ENCODE measurements at places on chromosomes 13 and 19.

DNA sequence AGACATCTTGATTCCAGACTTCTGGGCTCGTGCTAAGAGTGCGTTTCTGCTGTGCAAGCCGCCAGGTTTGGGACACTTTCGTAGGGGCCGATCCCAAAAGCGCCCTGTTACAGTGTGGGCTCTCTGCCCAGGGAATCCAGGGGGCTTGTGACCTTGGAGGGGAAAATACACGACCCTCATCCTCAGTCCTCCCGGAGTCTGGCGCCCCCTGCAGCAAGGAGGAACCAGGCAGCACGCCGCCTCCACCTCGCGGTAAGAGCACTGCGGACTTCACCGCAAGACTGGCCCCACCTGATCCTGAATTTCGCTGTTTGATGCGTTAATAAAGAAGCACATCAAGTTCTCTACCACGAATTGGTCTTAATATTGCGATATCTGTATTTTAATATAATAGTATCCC is 5.2 kb downstream of the POLRMT start:
- no peak for DNase-seq

DNA sequence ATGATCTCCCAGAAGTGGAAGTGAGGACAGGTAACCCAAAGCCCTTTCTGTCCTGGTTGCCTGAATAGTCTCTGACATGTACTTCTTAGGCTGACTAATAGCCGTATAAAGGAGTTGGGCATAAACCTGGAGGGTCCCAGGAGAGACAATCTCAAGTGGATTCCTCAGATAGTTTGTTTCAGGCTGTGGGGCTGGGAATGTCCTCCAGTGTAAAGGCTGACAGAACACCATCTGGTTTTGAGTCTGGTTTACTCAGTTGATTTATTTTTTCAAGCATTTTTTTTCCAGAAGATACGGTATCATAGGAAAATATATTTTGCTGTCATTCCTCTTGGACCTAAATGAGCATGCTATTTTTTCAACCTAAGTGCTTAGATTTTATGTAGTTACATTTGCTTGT is 15.2 kb downstream of the HTR2A start:
- no peak for DNase-seq

DNA sequence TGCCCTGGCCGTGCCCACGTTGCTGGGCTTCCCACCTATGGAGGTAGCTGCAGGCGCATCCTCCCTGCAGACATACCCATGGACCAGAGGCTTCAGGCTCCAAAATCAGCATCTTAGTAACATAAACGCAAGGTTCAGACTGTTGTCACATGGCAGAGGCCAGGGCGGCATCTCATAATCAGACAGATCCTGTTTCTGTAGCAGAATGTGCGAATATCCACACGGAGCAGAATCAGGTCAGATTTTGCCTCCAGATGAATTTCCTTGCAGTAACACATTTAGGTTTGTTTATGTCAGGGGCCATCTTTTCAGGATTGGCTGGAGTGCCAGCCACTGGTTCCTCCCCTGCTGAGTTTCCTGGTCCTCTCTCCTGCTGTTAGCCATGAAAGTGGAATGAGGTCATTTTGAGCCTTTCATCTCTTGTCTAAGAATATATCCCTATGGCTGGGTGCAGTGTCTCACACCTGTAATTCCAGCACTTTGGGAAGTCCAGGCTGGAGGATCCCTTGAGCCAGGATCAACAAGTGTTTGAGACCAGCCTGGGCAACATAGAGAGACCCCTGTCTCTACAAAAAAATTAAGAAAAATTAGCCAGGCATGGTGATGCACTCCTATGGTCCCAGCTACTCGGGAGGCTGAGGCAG is 20.5 kb downstream of the SMARCA4 start:
- DNase-seq = no peak

- no peak for DNase-seq
Measured at GRCh38 chr13:102556806-102557205, 40.0 kb upstream of the TPP2 start.

DNA sequence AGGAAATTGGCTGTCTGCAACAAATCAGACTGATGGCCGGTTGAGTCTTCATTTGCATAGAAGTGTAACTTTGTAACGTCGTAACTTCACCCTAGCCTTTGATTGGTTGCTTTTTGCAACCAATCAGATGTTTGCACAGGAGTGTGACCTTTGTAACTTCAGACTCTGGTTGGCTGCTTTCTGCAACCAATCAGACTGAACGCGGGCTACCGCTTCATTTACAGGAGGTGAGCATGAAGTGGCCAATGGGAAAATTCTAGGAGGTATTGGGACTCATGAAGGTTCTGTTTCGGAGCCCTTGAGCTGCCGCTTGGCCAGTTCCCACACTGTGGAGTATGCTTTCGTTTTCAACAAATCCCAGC is 441 bp upstream of the ZNF559 start:
- no peak for DNase-seq

DNA sequence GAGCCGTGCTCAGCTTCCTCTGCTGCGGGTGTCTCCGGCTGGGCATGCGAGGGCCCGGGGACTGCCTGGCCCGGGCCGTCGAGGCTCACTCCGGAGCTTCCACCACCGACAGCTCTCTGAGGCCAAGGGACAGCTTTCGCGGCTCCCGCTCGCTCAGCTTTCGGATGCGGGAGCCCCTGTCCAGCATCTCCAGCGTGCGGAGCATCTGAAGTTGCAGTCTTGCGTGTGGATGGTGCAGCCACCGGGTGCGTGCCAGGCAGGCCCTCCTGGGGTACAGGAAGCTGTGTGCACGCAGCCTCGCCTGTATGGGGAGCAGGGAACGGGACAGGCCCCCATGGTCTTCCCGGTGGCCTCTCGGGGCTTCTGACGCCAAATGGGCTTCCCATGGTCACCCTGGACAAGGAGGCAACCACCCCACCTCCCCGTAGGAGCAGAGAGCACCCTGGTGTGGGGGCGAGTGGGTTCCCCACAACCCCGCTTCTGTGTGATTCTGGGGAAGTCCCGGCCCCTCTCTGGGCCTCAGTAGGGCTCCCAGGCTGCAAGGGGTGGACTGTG is 1.2 kb downstream of the S1PR4 start:
- DNase-seq = no peak

DNA sequence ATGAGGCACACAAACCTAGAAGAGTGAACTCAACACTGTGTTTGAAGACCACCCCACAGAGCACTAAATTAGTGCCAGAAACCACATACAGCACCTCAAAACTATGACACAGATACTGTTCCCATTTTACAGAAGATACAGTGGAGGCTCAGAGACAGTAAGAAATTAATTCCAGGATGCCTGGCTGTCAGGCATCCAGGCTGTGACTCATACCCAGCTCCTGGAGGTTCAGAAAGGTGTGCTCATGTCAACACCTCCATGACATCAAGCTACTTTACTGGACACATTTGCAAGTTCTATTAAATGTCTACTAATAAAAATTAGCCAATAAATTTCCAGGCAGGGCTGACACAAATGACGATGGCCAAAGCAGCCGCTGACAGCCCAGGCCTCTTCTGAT is 176.3 kb downstream of the ABCC4 start:
- DNase-seq = no peak

GRCh38 chr19:31492050-31492449 is 142.8 kb upstream of the TSHZ3 start:
- DNase-seq = no peak

DNA sequence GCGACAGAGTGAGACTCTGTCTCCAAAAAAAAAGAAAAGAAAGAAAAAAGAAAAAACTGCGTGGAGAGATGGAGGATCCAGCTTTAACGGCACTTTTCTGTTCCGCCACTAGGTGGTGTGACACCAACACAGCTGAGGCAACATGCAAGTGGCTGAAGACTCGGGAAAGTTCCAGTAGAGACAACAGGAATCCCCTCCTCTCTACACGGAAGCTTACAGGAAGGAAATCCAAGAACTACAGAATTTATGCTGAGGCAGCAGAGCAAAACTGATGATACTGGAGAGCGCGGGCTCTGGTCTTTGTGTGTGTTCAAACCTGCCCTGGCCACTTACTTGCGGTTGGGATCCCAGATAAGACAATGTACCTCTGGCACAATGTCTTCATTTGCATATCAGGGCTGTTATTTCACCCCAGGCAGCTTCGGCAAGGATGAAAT is 9.9 kb downstream of the RANBP3 start:
- no peak for DNase-seq

DNA sequence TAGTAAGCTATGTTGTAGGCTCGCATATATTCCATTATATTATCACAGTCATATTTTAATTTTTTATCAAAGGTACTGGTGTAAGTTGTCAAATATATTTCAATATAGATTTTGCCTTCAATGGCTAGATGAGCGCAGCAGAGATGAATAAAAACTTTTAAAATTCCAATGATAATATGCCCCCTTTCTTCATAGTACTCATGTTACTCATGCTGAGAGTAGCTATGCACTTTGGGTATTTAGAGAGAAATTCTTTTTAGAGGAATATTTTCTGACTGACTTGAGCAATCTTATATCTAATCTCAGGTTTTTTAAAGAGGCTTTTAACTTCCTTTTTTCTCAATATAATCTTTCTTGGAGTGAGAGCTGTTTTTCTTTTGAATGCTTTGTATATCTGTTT is 11.4 kb downstream of the ZNF254 start:
- no peak for DNase-seq

- DNase-seq = no peak
Measured at GRCh38 chr13:47250146-47250545, 353.3 kb upstream of the HTR2A start.

GRCh38 chr19:29217616-29218015 is 4.7 kb upstream of the UQCRFS1 start:
- DNase-seq = no peak

- DNase-seq = no peak
Measured at GRCh38 chr13:33537026-33537425, 251.5 kb upstream of the STARD13 start.

GRCh38 chr13:79090552-79091124 is 315.4 kb downstream of the RBM26 start:
- no peak for DNase-seq

GRCh38 chr19:46945694-46946489 is 73.7 kb upstream of the NPAS1 start:
- DNase-seq = no peak

- no peak for DNase-seq
Measured at GRCh38 chr19:2711875-2712205, 9.3 kb downstream of the DIRAS1 start.

DNA sequence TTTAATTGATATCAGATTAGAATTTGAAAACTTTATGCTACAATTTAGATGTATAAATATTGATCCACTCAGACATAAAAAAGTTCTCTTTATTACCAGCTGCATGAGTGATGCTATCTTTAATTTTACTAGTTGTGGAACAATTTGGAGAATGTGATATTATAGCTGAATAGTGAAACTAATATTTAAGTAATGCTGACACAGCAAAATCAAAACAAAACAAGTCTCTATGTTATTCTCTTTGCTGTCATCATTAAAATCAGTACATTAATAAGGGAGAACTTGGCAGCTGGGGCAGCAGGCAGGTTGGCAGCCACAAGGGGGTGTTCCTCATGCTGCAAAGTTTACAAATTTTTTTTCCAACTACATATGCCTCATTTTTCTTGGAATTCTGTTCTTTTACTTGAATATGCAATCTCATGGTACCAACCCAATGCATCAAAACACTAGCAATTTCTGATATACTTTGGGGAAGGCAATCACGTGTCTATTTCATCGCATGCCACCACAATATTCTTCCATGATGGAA is 585.3 kb downstream of the FGF9 start:
- DNase-seq = no peak

GRCh38 chr13:44818428-44818827 is 170.8 kb downstream of the NUFIP1 start:
- no peak for DNase-seq

- no peak for DNase-seq
Measured at GRCh38 chr19:6109947-6110346, 353 bp downstream of the RFX2 start.

DNA sequence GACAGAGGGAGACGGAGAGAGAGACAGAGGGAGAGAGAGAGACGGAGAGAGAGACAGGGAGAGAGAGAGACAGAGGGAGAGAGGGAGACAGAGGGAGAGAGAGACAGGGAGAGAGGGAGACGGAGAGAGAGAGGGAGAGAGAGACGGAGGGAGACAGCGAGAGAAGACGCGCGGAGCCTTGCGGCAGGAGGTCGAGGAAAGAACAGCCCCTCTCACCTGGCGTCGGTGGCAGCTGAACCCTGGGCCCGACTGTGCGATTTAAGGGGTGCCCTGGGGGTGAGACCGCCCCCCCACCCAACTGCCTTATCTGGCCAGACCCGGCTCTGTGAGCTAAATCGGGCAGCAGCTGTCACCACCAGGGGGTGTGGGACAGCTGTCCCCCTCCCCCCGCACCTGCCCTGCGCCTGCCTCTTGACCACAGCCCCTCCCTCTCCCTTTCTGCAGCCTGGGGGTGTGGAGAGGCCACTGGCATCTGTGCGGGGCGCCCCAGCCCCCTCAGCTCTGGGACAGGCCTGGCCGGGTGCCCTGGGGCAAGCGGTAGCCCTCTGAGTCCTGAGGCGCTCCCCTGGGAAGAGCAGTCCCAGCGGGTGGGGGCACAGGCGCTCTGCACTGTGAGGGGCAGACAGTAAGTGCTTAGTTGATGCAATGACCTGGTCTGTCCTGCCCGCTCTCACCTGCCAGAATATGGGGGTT is 10.8 kb downstream of the JOSD2 start:
- DNase-seq = no peak

- DNase-seq = no peak
Measured at GRCh38 chr13:94641409-94641941, 39.8 kb downstream of the GPR180 start.

DNA sequence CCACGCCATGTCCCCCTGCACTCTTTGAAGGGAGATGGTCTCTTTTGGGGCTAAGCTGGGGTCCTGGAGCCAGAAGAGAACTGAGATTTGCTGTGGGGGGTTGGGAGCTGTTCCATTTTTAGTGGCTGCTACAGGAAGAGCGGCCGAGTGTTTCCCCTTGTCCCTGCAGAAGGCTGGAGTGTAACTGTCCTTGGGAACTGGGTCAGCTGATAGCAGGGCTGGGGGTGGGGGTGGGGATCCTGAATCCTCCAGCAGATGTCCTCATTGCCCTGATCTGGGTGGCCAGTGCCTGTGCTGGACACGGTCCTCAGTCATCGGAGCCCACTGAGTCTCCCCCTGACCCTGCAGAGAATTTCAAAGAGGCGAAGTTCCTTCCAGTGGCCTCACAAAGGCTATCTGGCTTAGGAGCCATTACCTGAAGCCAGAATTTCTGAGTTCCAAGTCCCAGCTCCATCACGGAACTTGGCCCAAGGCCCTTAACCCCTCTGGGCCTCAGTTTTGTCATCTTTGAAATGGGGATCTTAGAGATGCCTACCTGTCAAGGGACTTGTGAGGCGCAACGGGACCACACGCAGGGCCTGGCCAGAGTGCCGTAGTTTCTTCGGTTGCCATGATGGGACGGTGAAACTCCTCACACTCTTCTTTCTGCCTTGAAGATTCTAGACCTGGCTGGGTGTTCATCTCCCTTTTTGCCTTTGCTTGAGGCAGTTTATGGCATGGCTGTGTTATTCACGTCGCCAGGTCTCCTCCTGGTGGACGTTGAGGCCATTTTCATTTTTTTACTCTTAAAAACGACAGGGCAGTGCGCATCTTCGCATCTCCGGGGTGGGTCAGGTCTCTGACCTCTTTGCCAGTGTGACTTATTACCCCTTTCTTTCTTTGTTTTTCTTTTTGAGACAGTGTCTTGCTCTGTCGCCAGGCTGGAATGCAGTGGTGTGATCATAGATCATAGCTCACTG is 51.9 kb downstream of the DNM2 start:
- no peak for DNase-seq

GRCh38 chr13:95902741-95903140 is 150.5 kb downstream of the UGGT2 start:
- DNase-seq = no peak
